Left ventricle myocardium inferior (tissue), 1 donor: ENCODE measurements at places on chromosomes 4 and X. TPM values are rescaled to one million over a fixed set of nuclear protein-coding genes. Genes with fewer than 3 reads are reported as not detected.

- DNase-seq, result no peak
Observed at GRCh38 chr4:40330536-40330935, 4.6 kb upstream of the CHRNA9 start.

- no peak for DNase-seq
Observed at GRCh38 chrX:45843518-45843917, 642.8 kb upstream of the DIPK2B start.

DNA sequence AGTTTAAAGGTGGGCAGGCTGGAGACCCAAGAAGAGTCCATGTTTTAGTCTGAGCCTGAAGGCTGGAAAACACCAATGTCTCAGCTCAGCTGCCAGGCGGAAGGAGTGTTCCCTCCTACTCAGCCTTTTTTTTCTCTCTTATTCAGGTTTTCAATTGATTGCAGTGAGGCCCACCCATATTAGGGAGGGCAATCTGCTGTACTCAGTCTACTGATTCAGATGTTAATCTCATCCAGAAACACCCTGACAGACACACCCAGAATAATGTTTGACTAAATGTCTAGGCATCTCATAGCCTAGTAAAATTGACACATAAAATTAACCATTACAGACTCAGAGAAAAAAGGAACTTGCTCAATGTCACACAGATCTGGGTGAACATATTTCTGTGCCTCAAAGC, 347.1 kb downstream of the GBA3 start:
- DNase-seq, result no peak

GRCh38 chr4:76147454-76148141, 599 bp downstream of the NUP54 start:
- DNase-seq, result peak; percentile 18

Gene GCNA
- total RNA-seq, result 1.4 TPM

GRCh38 chr4:39263895-39264294, 81.6 kb downstream of the WDR19 start:
- no peak for DNase-seq

DNA sequence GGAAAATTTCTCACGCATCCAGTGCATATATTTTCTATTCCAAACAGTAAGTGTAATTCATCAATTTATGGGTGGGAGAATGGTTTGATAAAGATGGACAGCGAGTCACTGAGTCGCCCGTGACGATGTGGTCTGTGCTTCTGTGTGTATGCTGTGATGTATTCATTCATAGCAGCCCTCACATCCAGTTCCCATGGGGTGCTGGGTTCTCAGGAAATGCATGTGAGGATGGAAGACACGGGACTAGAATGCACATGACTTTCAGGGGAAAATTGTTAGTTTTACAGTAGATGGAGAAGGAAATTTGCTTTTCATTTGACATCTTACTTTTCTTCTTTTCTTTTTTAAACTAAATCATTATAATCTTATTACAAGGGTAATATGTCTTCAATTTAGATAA, 152.9 kb downstream of the STOX2 start:
- no peak for DNase-seq

GRCh38 chr4:10160281-10160856, 43.8 kb upstream of the WDR1 start:
- no peak for DNase-seq

DNA sequence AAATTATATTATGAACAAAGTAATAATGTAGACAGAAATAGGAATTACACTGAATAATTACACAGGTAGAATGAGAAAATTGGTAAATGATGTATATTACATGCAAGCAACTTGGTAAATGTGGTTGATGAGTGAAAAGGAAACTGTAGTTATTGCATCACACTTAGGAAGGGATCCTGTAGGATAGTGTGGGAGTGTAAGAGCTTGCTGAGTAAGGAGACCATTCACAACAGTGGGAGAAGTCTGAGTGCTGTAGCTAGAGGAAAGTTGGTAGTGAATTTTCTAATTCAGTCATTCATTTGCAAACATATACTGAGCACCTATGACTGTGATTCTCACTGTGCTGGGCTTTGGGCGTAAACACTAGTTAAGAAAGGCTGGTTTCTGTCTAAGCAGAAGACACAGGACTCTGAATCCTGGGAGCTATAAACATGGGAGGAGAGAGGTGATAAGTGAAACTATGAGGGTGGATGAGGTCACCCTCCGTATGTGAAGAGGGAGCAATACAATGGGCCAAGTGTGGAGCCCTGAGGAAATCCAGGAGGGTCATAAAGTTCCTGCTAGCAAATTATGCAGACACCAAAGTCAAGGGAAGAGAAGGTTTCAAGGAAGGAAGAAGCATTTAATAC, 14.2 kb upstream of the CPE start:
- no peak for DNase-seq

- no peak for DNase-seq
Observed at GRCh38 chr4:20480165-20480947, 219.9 kb upstream of the PACRGL start.

Gene HERC5
- 2.6 TPM for total RNA-seq

GRCh38 chr4:120667102-120667501, 255.4 kb downstream of the PRDM5 start:
- no peak for DNase-seq

GRCh38 chr4:188691811-188692210, 552.6 kb downstream of the TRIML1 start:
- DNase-seq, result no peak

Gene EDNRA
- 10.0 TPM for total RNA-seq

GRCh38 chrX:110692866-110693265, 102.8 kb downstream of the CHRDL1 start:
- no peak for DNase-seq

- no peak for DNase-seq
Observed at GRCh38 chr4:32440391-32440790, 1720.2 kb downstream of the PCDH7 start.

GRCh38 chr4:86961116-86961515, 26.3 kb downstream of the AFF1 start:
- DNase-seq, result no peak

GRCh38 chr4:52856801-52857200, 5.3 kb upstream of the RASL11B start:
- no peak for DNase-seq

DNA sequence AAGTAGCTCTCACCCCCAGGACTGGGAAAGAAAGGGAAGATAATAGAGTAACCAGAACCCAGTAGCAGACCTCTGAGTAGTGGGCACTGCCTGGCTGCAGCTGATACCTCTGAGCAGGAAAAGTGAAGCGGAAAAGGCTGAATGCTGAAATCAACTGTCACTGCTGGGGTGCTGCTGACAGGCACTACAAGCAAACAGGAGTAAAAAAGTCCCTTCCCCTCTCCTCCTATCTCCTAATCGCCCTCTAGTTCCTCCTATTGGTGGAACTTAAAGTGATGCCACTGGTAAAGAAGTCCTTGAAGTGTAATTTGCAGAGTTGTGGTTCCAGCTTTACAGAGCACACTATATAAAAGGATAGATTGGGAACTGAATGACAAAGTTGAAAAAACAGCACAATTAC, 32.8 kb upstream of the GLRB start:
- no peak for DNase-seq

- DNase-seq, result no peak
Observed at GRCh38 chrX:46577221-46578005, 3.8 kb downstream of the CHST7 start.

DNA sequence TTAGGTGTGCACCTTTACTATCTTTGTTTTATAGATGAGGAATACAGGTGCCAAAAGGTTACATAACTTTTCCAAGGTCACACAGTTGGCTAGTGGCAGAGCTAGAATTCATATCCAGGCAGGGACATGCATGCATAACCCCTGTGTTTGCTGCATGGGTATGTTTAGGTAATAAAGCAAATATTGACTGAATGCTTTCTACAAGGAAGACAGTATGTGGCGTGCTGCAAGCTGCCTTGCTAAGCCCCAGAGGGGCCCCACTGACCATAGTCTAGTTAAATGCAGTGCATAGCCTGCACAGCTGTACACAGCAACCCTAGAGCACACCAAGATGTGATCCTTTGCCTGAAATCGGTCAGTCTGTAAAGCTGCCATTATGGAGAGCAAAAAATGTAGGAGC, 320.5 kb upstream of the IGFBP7 start:
- no peak for DNase-seq

DNA sequence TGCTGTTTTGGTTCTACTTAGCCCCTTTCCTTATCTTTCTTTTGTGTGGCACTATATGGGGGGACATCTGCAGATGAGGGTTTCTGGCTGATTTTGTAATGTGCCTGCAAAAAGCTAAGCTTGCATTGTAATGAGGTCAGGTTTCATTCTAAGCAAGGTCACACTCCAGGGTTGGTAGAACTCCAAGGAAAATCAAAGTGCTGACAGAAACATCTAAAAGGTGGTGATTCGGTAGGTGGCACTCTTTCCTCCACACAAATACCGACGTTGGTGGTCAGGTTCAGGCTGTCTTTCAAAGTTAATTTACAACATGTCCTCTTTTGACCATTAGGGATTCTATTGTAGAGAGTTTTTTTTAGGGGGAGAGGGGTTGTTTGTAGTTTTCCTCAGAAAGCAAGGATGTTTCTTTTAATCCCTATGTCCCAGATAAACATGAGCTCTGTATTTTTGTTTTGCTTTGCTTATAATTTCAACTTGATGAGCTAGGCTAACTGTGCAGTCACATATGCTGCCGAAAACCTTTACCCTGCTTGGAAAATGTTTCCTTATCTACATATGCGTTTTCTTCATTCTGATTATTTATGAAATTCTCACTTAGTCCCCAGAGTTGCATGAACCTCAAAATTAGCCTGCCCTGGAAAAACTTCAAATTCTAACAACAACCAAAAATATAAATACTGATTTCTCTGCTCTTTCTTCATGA, 434.2 kb downstream of the PPARGC1A start:
- no peak for DNase-seq

- no peak for DNase-seq
Observed at GRCh38 chr4:22471999-22472461, 43.8 kb downstream of the ADGRA3 start.

Gene FAM53A
- 0.71 TPM for total RNA-seq

GRCh38 chrX:3345281-3346191, 916 bp downstream of the MXRA5 start:
- DNase-seq, result peak; percentile 58

- DNase-seq, result no peak
Observed at GRCh38 chr4:25092139-25092538, 61.4 kb upstream of the LGI2 start.

Gene BGN
- 84.3 TPM for total RNA-seq

Gene CYTL1
- 0.47 TPM for total RNA-seq

GRCh38 chrX:44155126-44155525, 181.9 kb upstream of the NDP start:
- no peak for DNase-seq

DNA sequence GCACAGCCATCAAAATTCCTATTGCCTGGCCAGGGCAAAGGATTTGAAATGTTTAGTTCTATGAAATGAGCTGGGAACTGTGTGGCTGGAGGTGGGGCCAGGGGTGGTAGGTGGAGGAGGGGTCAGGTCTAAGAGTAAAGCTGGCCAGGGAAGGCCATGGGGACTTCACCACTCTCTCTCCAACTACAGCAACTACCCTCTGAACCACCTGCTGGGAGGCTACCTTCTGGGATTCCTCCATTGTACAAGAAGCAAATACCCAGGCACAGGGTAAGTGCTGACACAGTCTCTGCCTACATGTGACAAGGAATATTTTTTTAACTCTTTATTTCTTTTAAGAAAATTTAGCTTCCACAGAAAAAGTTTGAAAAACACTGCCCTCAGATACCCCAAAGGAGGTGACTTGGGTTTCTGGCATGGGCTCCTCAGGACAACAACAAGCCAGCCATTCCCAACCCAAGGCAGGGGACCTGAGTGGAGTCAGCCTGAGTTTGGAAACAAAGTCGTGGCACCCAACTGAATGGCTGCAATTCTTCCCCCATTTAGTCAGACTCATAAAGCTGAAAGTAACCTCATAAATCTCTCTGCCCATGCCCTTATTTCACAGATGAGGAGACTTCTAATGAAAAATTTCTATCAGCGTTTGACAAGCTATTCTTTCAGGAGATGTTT, 593.8 kb upstream of the DIPK2B start:
- DNase-seq, result no peak

DNA sequence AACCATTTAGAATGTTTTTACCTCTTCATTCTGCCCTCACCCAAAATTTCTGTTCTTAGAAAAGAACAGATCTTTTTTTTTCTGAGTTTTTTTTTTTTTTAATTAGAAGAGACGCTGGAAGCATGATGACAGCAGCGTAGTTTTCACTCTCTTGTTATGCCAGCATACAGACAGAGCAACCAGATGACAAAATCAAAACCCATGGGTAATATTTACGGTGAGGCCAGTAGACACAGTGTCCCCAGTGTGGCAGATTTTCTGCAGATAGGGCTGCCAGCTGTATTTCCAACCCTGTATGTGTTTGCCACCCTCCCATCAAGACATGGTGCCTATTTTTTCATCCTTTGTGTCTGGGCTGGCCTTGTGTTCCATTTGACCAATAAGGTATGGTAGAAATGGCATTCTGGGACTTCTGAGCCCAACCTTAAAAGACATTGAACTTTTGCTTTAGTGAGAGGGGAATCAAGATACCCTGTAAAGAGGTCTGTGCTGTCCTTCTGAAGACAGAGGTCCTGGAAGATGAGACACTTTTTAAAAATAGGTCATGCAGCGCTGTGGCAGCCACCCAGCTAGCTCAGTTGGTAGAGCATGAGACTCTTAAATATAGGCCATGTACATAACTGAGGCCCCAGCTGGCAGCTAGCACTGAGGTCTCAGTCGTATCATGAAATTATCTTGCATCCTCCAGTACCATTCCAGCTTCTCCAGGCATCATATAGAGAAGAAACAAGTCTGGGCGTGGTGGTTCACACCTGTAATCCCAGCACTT, 6.7 kb upstream of the ZNF41 start:
- peak; percentile 46 for DNase-seq
